Hematopoietic multipotent progenitor cell treated with erythropoietin and hydrocortisone succinate and interleukin-3 and kit ligand, for 4 days (in vitro differentiated cells): ENCODE measurements at places on chromosomes 1 and 21.

DNA sequence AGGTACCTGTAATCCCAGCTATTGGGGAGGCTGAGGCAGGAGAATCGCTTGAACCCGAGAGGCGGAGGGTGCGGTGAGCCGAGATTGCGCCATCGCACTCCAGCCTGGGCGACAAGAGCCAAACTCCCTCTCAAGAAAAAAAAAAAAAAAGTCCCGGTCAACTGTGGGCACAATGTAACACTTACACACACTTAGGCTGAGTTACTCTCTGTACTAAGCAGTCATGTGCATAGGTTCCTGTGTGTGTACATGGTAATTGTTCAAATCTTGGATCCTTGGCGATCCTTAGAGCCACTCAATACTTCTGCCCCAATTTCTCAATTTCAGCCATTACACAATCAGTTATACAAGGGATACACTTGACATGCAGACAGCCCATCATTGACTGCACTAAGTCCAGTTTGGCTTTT lies 11.6 kb downstream of the SDCCAG8 start:
- DNase-seq = peak; percentile 56

DNA sequence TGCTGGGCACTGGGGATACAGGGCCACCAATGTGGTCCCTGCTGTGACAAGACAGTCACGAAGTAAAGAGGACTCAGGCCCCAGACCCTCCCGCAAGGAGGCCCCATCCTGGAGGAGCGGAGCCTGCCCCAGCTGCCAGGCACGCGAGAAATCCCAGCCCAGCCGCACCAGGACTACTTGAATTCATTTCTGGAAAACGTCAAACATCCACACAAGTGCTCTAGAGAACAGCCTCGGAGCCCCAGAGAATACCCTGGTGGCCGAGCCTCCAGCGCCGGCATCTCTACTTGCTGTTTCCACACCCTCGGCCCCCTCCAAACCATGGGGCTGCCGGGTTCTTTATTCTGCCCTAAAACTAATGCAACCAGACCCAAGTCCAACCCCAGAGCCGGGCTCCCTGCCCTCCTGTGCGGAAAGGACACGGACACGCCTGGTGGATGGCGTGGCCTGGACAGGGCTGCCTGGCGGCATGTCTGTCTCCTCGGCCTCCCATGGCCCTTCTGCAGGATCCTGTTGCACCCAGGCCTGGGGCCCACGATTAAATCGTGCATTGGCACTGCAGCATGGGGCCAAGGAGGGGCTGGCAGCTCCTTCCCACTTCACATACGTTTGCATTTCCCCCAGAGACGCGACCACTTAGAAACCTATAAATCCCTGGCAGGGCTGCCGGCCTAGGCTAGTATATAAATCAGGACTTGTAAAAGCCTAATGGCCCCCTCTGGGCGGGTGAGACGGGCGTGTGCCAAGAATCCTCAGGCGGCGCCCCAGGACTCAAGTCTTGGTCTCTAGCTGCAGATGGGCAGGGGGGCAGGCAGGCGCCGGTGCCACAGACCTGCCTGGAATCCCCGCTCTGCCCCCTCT lies 41.2 kb downstream of the DMRTB1 start:
- no peak for DNase-seq

- no peak for DNase-seq
Observed at GRCh38 chr1:229137271-229137670, 133.6 kb upstream of the RAB4A start.

GRCh38 chr1:41664861-41665640 lies 180.6 kb upstream of the EDN2 start:
- no peak for DNase-seq

GRCh38 chr1:205344066-205344928 lies 12.4 kb downstream of the KLHDC8A start:
- DNase-seq = peak; percentile 83

GRCh38 chr1:214623430-214623829 lies 20.4 kb downstream of the CENPF start:
- no peak for DNase-seq

- DNase-seq = no peak
Observed at GRCh38 chr1:109535481-109535880, 4.2 kb upstream of the GPR61 start.

- no peak for DNase-seq
Observed at GRCh38 chr1:206886831-206887230, 10.4 kb upstream of the IL24 start.

GRCh38 chr1:202688401-202688800 lies 21.9 kb downstream of the SYT2 start:
- DNase-seq = no peak

GRCh38 chr1:225280563-225280962 lies 147.3 kb downstream of the LBR start:
- no peak for DNase-seq

GRCh38 chr1:202167708-202168415 lies 7.5 kb upstream of the PTPN7 start:
- DNase-seq = no peak

DNA sequence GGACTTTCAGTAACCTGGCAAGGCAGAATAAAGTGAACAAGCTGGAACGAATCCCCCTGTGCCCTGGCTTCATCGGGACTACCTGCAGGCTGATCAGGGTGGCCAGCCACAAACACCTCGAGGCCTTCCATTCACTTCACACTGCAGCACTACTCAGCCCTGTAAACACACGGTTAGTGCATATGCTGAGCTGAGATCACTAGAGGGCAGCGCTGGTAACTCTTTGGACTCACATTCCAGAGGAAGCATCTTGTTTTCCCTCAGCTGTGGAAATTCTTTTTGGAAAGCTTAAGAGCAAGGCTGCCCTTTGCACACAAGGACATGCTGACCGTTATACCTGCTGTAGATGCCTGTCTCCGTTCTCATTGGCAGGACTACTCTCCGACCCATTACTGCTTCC lies 32.1 kb downstream of the PCSK9 start:
- DNase-seq = peak; percentile 51
